ENCODE measurements at places on chromosomes 11 and 22.

DNA sequence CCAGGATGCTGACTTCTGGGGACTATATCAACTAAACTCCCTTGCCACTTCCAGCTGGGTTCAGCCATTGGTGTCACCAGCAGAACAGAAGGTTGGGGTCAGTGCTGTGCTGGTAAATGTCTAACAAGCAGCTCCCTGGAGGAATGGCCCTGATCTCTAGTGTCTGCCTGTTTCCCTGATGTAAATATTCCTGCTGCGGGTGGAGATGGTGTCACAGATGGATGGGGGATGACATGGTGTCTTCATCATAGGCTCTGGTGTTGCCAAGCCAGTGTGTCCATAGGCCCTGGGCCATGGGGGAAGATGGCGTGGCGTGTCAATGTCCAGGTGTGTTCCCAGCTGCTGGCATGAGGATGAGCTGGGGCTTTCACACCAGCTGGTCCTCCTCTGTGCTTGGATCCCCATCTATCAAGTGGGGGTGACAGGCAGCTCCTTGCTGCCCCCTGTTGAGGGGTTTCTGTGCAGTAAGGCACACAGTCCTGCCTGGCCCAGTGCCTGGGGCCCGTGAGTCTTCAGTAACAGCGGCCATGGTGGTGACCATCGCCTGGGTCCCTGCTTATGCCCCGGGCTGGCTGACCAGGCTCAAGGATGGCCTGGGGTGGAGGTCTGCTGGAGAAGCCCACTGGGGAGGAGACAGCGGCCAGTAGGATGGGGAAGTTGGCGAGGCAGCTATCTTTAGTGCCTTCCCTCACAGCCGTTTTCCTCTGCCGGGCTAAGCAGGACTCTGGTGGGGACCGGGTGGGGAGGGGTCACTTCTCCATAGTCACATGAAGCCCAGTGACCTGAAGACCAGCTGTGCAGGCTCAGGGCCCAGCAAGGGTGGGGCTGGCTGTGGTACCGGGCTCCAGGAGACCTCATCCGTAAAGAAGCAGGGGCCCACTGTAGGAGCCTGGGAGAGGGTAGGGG lies 12.7 kb downstream of the RPL3 start:
- peaks cover 44% of the 10 kb centered on the region for H3K4me1 ChIP-seq
- no peak overlapping the region for H3K4me3 ChIP-seq
- no peaks in the 10 kb centered on the region for H3K36me3 ChIP-seq

- no peaks in the 10 kb centered on the region for H3K4me1 ChIP-seq
- H3K36me3 ChIP-seq, result peaks cover 2% of the 10 kb centered on the region
- DNase-seq, result no peak
These were observed 25.4 kb upstream of the BACE1-AS start for GRCh38 chr11:117265745-117266144.

DNA sequence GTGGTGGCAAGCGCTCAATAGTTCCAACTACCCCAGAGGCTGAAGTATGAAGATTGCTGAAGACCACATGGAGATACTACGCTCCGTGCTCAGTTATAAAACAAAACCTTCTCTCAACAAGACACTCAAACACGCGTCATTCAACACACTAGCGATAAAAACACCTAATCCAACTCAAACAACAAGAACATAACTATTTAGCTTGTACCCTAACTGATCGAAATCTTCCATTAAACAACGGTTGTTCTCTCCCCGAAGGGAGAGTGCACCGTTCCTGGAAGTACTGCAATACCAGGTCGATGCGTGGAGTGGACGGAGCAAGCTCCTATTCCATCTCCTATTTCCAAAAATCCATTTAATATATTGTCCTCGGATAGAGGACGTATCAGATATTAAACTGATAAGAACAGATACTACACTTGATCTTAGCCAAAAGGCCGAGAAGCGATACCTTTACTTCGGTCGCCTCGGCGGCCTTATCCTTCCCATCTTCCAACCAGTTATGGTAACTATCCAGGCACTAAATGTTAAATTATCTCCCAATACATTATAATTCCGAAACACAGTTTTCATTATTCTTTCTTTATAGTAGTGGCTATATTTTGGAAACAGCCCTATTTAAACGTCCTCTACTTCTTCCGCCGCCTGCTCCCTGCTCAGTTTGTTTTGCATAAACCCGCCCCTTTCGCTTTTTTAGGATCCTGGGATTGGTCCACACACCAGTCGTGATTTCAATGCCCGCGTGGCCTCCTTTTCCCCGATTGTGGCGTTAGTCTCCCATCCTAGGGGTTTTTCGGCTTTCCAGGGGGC lies 2.2 kb upstream of the WDR74 start:
- H3K36me3 ChIP-seq, result no peaks in the 10 kb centered on the region
- peak overlapping the region; percentile 71 for H3K4me3 ChIP-seq
- peak; percentile 87 for DNase-seq
- peaks cover 25% of the 10 kb centered on the region for H3K4me1 ChIP-seq
- H3K27me3 ChIP-seq, result no peaks in the 10 kb centered on the region

GRCh38 chr11:1667906-1668305 lies 29.1 kb upstream of the KRTAP5-6 start:
- peak overlapping the region; percentile 96 for H3K27ac ChIP-seq
- H3K27me3 ChIP-seq, result no peaks in the 10 kb centered on the region
- H3K36me3 ChIP-seq, result no peaks in the 10 kb centered on the region
- no peak overlapping the region for H3K4me3 ChIP-seq
- DNase-seq, result no peak
- H3K4me1 ChIP-seq, result peaks cover 34% of the 10 kb centered on the region

DNA sequence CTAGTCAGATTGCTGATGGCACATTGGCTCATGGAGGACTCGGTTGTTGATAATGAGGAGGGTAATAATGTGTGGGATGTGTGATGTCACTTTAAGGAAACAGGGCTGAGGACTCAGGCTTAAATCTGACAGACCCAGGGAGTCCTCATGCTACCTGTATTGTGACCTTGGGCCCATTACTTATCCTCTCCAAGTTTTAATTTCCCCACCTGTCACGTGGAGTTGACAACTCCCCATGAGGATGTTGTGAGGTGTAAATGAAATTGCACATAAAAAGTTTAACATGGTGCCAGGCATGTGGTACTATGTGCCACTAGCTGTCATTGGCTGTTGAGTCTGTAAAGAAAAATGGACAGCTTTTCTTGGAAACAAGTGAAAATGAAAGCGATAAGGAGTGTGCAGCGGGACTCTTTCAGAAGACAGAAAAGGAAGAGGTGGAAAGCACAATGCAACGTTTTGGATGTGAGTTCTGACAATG lies 15.3 kb downstream of the IL10RA start:
- H3K4me3 ChIP-seq, result no peak overlapping the region
- H3K27me3 ChIP-seq, result no peaks in the 10 kb centered on the region
- peak overlapping the region; percentile 29 for H3K27ac ChIP-seq
- no peaks in the 10 kb centered on the region for H3K36me3 ChIP-seq
- peaks cover 2% of the 10 kb centered on the region for H3K4me1 ChIP-seq

DNA sequence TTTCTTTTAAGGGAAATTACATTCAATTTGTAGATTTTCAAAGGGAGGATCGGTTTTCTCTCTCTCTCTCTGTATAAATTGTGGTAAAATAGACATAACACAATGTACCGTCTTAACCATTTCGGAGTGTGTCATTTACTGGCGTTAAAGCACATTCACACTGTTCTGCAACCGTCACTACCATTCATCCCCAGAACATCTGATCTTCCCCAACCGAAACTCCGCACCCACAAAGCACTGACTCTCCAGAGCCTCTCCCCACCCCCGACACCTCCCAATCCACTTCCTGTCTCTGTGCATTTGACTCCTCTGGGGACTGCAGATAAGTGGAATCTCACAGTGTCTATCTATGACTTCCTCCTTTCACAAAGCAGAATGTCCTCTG lies 15.9 kb upstream of the GRAMD4 start:
- DNase-seq, result no peak
- no peak overlapping the region for H3K27ac ChIP-seq
- no peak overlapping the region for H3K4me3 ChIP-seq

Measured in liver (tissue), 10 donors.